T-cell (primary cell): ENCODE measurements at places on chromosomes 2 and 18.

DNA sequence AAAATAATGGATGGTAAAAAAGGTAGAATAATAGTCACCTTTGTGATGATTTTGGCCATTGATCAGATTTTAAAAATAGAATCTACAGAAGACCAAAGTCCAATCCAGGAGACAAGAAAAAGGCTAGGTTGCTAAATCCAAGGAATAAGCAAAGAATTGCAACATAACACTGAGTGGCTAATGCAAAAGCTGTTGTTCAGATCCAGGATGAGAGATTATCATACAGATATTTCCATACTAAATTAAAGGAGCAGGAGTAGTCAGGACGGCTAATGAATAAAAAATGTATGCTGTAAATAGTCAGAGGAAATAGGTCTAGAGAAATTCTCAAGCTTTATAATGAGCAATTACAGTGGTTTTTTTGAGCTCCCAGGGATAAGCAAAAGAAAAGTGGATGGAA lies 745.9 kb upstream of the ACVR2A start:
- DNase-seq, result no peak

- no peak for DNase-seq
Observed at GRCh38 chr18:68780802-68781635, 16.9 kb upstream of the CCDC102B start.

- DNase-seq, result no peak
Observed at GRCh38 chr2:179024445-179024844, 25.5 kb downstream of the CCDC141 start.

DNA sequence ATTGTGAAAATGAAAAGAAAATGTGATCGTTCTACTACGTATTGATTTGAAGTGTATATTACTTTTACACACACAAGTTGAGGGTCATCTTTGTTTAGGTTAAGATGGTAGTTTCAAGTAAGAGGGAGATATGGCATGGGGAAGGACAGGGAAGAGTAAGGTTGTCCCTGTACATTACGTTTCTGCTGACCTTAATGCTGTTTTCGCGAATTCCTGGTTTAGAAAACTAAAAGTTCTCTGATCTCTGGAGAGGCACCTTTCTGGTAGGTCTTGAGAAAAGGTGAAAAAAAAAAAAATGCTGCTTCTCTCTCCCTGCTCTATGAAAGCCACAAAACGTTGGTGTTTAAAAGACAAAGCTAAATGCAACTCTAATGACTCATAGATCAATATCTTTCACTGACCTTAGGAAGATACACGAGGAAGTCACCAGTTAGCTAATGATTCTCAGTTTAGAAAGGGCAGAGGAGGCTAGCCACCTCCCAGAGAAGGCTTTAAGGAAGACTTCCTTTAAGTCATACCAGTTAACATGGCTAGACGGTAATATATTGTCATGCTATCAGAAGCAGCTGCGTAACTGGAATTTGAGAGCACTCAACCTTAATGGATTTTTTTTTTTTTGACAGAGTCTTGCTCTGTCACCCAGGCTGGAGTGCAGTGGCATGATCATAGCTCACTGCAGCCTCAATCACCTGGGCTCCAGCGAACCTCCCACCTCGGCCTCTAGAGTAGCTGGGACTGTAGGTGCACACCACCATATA lies 13.2 kb downstream of the TXNDC2 start:
- no peak for DNase-seq

GRCh38 chr2:205464681-205465080 lies 217.6 kb upstream of the NRP2 start:
- DNase-seq, result no peak
